Suppressor macrophage treated with lipopolysaccharide for 1 hour (primary cell): ENCODE measurements at places on chromosomes 13 and 19.

DNA sequence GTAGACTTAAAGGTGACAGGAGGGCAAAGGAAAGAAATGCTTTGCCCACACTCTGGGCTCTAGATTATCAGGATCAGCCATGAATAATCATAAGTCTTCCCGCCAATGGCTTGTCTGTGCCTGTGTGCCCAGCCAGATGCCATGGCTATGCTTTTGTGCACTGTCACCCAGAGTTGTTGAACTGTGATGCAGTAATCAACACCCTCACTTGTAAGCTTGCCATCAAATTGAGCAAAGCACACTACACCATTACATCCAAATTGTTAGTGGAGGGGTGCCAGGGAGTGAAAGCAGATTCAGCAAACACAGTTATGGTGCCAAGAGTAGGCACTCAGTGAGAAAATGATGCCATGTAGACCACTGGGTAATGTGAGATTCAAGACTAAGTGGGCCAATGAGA lies 845.3 kb upstream of the MIR17HG start:
- DNase-seq: no peak

GRCh38 chr13:111533900-111534683 lies 213.7 kb downstream of the TEX29 start:
- DNase-seq: no peak

DNA sequence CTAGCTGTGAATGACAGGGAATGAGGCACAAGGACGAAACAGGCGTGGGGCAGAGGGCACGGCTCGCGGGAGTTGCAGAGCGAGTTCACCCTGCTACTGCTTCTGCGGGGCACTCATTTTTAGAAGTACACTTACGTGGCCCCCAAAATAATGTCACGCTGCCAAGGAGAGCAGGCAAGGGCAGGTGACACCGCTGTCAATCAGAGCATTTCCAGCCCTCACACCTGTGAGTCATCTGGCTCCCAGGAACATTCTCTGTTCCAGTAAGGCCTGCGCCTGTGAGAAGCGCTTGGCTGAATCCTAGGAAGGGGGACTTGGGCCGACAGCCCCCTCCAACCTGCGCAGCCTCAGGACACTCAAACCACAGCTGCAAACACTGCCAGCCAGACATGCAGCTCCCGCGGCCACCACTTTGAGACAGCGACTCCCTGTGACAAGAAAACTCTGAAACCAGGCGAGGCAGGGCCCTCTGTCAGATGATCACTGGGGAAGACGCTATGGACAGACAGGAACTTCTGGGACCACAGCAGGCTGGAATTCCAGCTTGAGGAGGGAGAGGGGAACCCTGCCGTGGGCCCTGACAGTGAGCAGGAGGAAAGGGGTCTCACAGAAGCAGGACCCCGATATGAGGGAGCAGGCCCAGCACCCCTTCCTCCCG lies 12.7 kb downstream of the DOT1L start:
- DNase-seq: no peak

GRCh38 chr13:96796091-96796633 lies 198.1 kb downstream of the OXGR1 start:
- no peak for DNase-seq

DNA sequence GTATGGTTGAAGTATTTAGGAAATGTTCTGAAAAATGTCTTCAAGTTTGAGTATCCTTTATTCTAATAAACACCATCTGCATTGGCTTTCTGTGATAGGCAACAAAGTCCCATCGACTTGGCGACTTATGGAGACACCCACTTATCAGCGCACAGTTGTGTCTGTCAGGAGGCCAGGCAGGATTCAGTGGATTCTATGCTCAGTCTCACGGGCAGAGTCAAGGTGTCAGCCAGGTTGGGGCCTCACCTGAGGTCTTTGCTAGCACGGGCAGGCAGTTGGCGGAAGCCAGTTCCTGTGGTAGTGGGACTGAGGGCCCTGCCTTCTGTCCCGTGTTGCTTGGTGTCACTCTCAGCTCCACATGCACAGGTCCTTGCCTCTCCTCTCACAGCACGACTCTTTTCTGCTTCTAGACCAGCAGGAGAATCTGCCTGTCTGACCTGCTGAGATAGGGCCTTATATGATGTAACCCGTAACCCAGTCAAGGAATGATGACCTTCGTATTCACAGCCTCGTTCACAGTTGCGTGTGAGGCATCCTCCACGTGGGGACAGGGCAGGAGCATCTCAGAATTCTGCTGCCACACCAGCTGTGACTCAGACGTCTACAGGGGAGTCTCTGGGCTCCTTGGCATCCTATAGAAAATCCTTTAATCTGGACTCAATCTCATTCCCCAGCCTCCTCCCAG lies 10.0 kb downstream of the CUL4A start:
- no peak for DNase-seq

- DNase-seq: no peak
Measured at GRCh38 chr19:46785054-46785979, 3.1 kb downstream of the SLC1A5 start.

DNA sequence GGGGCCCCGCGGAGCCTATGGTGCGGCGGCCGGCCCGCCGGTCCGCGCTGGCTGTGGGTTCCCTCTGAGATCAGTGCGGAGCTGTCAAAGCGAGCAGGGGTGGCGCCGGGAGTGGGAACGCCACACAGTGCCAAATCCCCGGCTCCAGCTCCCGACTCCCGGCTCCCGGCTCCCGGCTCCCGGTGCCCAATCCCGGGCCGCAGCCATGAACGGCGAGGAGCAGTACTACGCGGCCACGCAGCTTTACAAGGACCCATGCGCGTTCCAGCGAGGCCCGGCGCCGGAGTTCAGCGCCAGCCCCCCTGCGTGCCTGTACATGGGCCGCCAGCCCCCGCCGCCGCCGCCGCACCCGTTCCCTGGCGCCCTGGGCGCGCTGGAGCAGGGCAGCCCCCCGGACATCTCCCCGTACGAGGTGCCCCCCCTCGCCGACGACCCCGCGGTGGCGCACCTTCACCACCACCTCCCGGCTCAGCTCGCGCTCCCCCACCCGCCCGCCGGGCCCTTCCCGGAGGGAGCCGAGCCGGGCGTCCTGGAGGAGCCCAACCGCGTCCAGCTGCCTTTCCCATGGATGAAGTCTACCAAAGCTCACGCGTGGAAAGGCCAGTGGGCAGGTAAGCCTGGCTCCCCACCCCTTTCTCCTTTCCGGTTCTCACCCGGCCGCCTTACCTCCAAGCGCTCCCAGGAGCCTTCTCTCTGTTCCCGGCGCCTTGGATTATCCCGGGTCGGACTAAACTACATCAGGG lies at the start of gene PDX1:
TSS of gene PDX1 (plus strand) at position 67 of the 743 bp plus-strand sequence. CDS start at position 206, 139 bp downstream.
- peak; percentile 46 for DNase-seq

- no peak for DNase-seq
Measured at GRCh38 chr13:59877933-59878332, 285.8 kb downstream of the DIAPH3 start.

DNA sequence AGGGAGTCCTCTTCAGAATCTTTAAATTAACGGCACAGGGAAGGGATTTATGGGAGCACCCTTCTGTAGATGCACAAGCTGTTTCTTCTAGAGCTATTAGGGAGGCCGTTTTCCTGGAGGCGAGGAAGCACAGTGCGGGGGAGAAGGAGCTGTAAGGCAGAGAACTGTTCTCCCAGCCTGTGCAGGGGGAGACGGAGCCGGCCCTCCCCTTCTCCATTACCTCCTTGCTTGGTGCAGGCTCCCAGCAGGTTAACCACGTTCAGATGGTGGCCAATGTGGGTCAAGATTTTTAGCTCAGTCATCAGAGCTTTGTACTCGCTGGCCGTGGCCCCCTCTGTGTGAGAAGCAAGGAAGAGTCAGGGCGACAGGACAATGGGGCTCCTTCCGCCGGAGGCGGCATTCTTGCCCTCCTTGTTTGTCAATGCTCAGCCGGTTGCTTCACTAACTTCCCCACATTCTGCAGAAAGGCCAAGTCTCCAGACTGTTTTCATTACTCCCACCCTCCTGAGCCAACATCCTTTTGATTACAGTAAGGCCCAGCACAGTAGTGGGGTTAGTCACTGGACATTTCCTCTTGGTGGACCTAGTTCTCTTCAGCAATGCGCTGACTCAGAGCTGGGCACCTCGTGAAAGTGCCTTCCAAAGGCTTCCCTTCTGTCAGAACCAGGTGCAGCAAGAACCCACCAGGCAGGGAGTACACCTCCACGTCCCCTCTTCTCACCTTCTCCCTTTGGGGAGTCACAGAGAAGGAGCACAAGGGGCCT lies 165.4 kb downstream of the FLT1 start:
- peak; percentile 88 for DNase-seq
